ENCODE measurements at places on chromosomes 12 and 14.

DNA sequence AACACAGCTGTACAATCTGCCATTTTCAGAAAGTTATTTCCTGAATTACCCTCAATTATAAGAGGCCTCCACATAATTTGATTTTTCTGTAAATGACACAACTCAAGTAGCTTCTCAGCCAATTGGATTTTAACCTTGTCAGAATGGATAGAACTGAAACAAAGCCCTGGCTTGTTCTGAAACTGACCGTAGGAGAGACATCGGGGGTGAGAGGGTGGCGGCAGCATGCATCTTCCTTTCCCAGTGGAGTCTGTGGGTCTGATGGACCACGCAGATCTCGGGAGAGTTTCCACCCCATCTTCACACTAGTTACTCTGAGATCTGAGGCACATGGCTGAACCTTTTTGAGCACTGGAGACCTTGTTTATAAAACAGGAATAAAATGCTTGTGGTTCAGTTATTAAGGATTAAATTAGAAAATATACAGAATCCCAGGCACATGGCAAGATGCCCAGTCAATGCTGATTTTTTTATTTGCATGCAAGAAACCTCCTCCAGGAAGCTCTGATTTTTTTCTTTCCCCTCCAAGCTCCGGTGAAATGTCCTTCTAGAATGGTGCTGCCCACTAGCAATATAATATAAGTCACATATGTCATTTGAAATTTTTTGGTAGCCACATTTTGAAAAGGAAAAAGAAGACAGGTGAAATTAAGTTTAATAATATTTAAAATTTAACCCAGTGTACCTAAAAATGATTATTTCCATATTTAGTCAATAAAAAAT is 153.9 kb downstream of the CHST11 start:
- DNase-seq: no peak

DNA sequence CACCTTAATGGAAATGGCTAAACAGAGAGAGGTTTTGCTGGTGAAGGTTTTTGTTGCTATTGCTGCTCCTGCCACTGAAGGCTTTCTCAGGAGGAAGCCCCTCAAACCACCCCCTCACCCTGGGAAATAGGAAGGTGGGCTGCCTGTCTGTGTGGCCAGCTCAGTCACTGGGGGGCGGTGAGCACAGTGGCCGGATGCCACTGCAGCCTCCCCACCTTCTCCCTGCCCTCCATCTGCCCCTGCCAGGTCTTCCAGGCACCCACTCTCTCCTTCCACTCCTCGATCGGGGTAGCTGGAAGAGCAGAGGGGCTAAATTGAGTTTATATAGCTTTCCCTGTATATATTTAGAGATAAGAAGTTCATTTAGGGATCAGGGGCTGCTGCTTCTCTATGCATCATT is 80.8 kb downstream of the PAPOLA start:
- DNase-seq: no peak

DNA sequence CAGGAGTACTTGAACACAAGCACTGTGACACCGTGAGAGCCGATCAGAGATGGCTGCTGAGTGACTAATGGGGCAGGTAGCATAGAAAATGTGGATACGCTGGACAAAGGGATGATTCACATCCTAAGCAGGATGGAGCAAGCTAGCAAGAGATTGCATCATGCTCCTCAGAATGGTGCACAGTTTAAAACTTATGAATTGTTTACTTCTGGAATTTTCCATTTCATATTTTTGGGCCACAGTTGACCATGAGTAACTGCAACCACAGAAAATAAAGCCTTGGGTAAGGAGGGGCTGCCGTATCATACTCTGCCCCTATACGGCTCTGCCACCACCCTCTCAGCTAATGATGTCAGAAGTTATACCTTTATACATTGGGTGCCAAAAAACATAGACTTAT is 23.3 kb upstream of the MARK3 start:
- no peak for DNase-seq

GRCh38 chr12:16581416-16581815 is 24.5 kb downstream of the LMO3 start:
- no peak for DNase-seq

GRCh38 chr12:132182711-132183365 is 38.6 kb downstream of the NOC4L start:
- DNase-seq: no peak

DNA sequence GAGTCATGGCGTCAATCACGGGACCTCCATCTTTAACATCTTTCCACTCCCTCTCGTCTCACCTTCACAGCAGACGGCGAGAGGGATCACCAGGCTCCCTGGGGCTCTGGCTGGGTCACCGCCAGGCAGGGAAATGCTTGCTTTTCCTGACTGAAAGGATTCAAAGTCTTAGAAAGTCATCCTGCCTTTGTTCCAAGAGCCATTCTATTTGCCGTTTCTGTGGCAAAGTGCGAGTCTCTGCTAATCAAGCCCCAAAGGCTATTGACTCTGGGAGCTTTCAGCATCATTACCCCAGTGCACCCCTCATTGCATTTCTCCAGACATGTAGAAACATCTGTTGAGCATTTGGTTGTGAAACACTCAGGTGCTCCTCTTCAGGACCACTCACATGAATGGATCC is 69.6 kb downstream of the GSC start:
- no peak for DNase-seq

GRCh38 chr14:54781080-54781479 is 121.5 kb downstream of the GCH1 start:
- no peak for DNase-seq

- no peak for DNase-seq
Measured at GRCh38 chr12:103441437-103442181, 54.2 kb downstream of the C12orf42 start.

DNA sequence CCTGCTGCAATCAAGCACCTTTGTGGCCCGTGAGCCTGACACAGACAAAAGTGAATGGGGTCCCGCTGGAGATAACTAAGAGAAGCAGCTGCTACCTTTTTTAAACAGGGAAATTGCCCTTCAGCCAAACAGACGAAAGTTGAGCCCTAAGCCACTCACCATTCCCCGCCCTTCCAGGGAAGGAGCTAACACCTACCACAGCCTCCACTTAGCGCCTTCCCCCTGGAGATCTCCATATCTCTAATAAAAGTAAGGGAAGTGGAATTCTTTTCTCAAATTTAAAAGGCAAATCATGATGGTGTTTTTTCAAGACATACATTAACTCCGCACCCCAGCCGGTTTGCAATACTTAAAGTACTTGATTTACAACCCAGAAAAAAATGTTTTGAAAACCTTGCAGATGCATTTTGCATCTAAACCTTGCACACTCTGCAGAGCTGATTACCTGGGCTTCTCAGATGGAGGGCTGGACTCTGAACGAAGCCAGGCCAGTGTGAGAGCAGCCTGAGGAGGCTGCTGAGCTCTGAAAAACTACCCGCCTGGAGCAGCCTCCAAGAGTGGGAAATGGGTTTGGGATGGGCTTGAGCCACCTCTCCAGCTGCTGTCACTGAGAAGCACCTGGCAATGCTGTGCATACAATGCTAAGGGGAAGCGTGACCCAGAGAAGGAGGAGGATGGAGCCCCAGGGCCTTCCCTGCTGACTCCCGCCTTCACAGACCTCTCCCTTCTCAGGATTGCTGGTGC is 10.0 kb downstream of the NUAK1 start:
- DNase-seq: no peak

DNA sequence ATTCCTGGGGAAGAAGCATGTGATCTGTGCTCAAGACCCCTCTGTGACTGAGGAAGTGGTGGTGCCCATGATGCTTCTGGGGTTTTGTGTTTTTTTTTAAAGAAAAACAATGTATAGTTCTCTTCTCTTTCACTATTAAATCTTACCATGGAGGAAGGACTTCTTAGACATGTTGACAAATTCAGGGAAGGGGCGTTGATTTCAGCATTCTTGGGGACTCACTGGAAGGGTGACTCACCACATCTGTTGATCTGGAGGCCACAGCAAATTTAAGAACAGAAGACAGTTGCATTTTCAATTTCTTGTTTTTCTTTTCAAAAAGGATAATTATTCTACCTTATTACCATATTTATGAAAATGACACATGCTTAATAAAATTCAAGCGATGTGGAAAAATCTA is 152.9 kb upstream of the RTL1 start:
- no peak for DNase-seq

DNA sequence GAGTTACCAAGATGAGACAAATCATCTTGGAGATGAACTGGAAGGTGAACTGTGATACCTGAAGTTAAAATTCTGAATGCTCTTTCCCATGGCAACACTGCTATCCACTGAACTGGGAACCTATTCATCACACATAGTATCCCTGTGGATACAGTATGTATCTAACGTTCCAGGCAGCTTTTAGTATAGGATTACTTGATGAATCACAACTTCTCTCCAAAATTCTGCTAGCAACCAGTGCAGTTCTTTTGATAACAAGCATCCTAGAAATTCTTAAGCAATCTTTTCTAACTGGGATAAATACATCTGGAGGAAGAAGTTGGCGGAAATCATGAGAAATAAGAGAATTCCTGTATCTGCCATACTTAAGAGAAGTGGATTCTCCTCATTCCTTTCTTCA is 66.4 kb downstream of the PAWR start:
- DNase-seq: no peak

DNA sequence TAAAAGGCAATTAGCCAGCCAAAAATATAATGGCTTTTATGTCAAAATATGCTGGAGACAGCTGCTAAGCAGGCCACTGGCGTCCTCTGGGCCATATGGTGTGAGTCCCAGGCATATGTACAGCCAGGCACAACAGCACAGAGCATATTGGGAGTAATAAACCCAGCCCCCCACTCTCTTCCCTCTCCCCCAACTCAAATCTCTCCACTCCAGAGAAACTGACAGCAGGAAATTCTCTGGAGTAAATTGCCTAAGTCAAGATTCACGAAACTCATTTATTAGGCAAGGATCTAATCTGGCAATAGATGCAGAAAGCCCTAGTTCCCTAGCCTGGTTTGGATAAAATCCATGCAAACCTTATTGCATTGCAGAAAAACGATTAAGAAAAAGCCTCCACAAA is 147.9 kb upstream of the SEL1L start:
- DNase-seq: no peak

DNA sequence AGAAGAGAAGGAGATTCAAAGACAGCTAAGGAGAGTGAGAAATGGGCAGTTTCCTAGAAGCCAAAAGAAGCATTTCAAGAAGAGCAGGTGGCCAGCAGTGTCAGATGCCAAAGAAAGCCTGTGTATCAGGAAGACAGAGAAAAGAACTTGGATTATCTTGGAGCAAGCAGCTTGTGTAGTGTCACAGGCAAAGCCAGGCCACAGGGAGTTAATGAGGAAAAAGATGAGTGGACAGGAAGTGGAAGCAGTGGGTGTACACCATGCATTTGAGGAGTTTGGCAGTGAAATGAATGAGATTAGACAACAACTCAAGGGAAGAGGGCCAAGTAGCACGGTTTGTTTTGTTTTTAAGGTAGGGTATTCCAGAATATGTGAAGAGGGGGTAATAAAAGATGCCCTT is 5.6 kb upstream of the MYH7 start:
- DNase-seq: no peak

GRCh38 chr12:132379996-132380395 is 50.6 kb upstream of the GALNT9 start:
- no peak for DNase-seq

DNA sequence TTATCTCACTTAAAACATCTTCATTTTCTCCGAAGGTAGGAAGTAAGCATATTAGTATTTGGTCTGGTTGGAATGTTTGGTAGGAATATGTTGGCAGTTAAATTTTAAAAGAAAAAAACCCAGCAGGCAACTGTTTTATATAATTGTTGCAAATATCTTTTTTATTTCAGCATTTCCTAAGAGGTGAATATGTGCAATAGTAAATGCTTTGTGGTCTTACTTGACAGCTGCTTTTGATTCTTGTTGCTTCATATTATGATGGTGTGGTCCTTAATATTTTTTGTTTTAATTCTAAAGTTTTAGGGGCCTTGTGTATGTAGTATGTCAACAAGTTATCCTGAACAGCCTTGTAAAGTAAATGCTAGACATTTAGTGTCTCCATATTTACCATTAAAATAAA is 6.3 kb downstream of the TRAFD1 start:
- DNase-seq: no peak

Data from cerebellar nuclear complex (tissue), 1 donor.